ENCODE measurements at places on chromosomes 1 and 21.

DNA sequence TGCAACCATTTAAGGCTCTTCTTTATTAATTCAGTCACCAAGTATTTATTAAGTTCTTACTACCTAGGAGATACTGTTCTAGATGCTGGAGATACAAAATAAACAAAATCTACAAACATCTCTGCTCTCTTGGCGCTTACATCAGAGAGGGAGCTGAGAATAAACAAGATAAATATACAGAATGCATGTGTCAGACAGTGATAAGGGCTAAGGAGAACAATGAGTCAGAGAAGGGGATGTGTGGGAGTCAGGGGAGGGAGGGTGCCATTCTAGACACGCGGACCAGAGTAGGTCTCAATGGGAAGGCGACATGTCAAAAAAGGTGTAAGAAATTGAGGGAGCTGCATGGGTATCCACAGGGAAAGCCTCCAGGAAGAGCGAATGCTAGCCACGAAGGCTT is 393.2 kb downstream of the RWDD3 start:
- DNase-seq: no peak

- no peak for DNase-seq
Observed at GRCh38 chr1:219185486-219186117, 11.9 kb downstream of the LYPLAL1 start.

DNA sequence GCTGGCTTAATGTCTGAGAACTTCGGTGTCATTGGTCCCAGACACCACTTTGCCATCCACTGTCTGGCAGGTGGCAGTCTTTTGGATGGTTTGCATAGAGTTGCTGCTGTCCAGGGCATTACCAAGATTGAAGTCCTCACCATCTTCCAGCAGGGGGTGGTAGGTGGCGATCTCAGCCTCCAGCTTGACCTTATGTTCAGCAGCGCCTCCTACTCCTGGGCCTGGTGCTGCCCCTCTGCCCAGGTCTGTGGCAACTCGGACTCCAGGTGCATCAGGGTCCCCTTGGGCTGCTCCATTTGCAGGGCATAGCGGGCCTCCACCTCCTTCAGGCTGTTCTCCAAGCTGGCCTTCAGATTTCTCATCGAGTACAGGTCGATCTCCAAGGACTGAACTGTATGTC is 573.3 kb upstream of the NCAM2 start:
- no peak for DNase-seq

- DNase-seq: no peak
Observed at GRCh38 chr1:201171063-201172036, 17.1 kb upstream of the TMEM9 start.

DNA sequence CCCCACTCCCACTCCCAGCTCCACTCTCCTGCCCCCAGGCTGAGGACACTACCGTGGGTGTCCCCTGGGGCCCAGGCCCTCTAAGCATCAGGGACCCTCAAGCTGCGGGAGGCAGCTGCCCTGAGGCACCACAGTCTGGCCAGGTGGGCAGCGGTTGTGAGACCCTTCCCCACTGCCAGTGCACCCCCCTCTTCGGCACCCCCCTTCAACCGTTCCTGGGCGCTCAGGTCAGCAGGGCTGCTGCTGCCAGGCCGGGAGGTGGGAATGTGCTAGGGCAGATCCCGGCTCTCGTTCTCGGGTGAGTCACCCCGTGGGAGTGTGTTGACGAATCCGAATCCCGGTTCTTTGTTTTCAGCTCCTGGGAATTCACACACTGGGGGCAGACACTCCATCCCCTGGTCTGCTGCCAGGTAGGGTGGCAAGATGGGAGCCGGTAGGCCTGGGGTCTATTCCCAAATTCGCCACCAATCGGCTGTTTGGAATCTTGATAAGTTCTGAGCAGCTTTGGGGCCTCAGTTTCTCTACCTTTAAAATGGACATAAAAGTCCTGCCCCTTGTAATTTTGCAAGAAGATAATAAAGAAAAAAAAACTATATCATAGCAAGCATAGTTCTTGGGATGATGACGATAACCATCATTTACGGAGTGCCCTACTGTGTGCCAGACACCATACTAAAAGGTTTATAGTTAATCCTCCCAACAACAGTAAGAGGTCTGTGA is 28.5 kb upstream of the CASZ1 start:
- DNase-seq: peak; percentile 92

Measured in islet precursor cell (in vitro differentiated cells).